Activated T-cell treated with anti-CD3 and anti-CD28 coated beads, Interleukin-2, amount 50 U/mL, for 1 hour (primary cell): ENCODE measurements at places on chromosomes 2 and 18.

DNA sequence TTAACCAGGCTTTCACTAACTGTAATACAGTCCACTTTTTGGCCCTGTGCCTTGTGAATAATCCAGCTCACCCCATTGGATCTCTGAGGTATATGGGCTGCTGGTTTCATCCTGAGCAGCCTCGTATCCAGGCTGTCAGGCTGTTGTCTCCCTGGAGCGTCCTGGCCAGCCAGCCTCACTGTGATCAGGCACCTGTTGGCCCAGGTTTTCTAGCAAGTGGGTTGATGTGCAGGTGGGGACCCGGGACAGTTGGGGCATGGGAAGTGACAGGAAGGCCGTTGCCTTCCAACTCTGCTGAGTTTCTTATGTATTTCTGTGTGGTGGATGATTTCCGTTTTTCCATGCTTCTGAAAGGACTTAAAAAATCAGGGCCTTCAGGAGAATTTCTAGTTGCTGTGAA, 132.4 kb downstream of the ACOXL start:
- no peak for DNase-seq

DNA sequence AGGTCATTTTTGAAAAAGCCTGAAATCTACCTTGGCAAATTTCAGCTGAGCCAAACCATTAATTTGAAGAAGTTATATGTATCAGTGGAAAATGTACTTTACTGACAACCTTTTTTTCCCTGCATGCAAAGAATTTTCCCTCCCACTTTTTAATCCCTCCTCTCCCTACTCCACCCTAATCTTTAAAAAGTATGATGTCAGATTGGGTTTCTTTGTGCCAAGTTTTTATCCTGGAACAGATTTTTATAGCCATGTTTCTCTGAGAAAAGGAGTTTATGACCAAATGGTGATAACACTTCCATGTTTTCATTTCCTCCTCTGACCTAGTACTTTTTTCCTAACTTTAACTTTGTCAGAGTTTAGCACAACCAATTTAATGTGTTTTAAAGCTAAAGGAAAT, 250.3 kb upstream of the FOSL2 start:
- no peak for DNase-seq

GRCh38 chr18:79664525-79665125, 15.0 kb upstream of the CTDP1 start:
- no peak for DNase-seq

DNA sequence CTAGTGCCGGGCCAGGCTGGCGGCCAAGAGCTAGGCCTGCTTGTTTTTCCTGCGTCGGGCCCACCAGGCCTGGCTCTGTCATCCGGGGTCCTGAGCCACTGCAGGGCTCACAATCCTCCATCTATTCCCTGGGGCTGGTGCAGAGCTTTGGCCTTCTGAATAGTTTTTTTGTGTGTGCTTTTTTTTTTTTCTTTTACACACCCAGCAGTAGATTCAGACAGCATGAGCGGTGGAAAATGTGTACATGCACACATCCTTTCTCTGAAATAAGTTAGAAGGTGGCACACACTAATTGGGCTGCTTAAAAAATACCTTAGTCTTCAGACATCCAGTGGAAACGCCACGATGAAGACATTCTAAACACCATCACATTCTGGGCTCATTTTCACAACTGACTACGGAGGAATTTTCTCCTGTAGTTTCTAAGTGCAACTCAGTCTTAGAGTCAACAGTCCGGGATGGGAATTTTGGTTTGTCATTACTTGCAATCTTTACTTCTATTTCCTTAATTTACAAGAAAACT, 6.1 kb downstream of the ZFP36L2 start:
- DNase-seq: no peak

DNA sequence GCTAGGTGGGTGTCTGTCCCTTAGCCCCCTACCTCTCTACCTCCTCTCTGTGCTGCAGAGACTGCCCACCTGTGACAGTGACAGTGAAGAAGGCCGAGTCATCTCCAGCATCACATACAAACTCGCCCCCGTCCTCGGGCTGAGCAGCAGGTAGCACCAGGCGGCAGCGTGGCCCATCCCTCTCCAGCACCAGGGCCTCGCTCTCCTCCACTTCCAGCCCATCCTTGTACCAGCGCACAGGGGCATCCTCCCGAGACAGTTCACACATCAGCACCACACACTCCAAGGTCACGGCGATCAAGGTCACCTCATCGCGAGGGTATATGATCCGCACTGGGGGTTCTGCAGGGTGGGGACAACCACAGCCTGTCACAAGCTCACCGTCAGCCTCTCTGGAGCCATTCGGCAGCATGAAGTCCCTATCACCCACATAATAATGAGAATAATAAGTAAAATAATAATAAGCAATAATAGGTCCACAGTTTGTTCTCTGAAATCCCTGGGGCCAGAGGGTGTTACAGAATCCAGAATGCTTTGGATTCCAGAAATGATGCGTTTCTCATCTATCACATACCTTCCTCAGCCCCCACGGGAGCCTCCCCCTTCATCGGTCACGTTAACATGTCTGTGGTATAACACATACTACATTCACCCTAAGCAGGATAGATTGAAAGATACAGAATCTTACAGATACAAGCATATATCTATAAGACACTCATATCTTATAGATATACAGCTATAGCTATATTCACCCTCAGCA, 12.0 kb downstream of the OBSL1 start:
- DNase-seq: no peak

GRCh38 chr18:50814395-50814794, 5.4 kb downstream of the MRO start:
- DNase-seq: no peak

DNA sequence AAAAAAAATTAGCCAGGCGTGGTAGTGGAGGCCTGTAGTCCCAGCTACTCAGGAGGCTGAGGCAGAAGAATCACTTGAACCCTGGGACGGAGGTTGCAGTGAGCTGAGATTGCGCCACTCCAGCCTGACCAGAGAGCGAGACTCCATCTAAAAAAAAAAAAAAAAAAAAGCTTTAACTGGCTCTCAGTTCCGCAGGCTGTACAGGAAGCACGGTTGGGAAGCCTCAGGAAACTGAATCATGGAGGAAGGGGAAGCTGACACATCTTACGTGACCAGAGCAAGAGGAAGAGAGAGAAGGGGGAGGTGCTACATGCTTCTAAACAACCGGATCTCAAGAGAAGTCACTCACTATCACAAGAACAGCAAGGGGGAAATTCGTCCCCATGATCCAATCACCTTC, 505.6 kb upstream of the SLC8A1 start:
- no peak for DNase-seq

DNA sequence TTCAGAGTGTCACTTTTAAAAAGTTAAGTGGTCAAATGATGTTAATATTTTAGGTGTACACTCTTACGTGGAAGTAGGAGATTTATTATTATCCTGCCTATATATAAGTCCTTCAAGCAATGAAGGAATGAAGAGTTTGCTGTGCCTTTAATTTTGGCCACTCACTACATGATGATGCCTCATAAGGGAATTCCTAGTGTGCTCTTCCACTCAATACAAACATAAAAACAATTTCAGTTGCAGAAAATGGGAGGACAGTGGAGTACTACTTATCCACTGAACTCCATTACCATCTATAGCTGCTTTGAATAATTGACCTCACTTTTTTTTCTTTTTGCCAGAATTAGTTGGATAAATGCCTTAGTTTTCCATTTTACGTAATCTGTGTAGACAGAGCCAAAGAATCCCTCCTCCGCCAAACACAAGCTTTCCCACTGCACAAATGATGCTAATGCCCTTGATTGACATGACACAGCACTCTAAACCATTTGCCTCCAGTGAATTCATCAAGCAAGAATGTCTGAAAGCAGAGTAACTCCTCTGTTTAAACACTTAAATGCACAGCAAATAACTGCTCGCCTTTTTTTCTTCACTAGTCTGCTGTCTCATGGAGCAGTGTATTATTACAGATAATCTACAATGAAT, 751.1 kb upstream of the FANCL start:
- no peak for DNase-seq

DNA sequence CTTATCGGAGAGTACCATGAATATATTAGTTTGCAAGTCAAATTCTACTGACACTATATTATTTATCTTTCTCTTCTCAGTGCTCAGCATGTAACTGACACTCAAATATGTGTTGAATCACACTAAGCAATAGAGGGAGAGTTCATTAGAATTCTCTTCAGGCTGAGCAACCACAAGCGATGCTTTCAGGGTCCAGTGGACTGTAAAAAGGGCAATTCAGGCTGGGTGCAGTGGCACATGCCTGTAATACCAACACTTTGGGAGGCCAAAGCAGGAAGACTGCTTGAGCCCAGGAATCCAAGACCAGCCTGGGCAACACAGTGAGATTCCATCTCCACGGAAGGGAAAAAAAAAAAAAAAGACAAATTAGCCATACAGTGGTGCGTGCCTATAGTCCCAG, 16.3 kb downstream of the PDE6D start:
- DNase-seq: no peak

DNA sequence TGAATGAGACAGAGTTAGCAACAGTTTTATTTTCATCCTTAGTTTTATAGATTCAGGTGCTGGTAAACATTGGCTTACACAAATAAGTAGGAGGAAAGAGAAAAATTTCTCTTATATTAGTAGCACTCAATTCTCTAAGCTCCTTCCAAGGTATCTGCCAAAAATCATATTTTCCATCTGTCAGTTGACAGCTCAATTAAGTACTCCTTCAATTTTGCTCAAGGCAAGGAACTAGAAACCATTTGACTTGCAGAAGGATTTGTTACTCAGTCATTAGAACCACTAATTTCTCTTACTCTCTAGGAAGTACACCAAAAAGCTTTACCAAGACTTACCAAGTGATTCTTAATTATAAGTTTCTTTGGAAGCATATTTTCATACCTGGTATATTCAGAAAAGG, 101.4 kb upstream of the ATP8B1 start:
- no peak for DNase-seq

DNA sequence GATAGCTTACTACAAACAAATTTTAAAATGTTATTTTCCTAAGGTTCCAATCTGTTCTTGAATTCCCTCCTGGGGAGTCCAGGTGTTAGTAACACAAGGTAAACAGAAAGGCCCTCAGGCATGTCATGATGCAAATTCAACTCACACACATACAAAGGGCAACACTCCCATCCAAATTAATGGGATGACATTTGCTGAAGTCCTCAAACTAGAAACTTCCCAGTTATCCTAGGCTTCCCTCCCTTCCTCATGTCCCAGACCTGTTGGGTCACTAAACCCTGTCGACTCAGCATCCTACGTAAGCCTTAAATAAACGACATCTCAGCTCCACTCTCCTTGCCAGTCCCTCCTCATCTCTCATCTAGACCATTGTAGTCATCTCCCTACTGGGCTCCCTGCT, 85.1 kb downstream of the GREB1L start:
- DNase-seq: no peak

DNA sequence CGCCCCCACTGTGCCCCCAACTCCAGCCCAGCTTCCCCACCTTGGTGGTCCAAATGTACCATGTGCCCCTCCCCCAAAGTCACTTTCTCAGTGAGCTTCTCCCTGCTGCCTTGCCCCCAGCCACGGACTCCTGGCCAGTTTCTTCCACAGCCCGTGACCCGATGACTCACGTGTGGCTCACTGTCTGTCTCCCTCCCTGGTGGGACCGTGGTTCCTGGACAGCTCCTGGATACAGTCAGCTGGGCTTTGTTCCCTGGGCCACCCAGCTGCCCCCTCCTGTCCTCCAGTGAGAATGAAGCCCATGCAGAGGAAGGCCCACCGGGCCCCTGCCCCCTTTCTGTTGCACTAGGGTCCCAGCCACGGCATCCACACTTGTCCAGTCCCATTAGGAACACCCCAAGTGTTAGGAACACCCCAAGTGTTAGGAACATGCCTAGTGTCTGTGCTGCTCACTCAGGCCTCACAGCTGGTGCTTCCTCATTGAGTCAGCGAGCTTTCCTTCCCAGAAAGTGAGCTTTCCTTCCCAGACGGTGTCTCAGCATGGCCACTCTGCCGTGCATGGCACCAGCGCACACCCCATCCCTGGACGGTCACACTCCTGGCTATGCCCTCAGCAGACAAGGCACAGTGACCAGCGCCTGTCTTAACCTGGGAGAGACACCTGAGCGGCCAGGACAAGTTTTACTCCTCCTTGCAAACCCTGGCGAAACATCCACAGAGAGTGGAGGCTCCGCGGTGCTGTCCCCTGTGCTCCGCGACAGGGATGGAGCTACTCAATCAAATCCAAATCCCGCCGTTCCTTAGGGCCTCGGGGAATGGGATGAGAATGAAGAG, 44.8 kb upstream of the CTDP1 start:
- no peak for DNase-seq

- DNase-seq: no peak
These were observed 6.5 kb upstream of the VPS54 start for GRCh38 chr2:64025741-64026140.

DNA sequence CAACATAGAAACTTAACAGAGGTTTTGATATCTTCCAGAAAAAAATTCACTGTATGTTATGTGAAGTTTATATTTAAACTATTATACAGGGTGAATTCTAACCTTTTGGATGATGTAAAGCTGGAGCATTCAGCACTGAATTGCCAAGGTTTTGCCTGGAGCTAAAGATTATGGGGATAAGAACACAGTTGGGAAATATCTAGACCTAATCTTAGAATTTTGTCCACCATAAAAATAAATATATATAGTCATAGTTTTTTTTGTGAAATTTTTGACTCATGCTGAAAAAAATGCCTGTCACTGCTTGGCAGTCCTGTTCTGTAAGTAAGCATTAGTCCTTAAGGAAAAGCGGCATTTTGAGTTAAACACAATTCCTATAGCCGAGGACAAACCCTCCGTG, 339.3 kb upstream of the TMEFF2 start:
- no peak for DNase-seq

DNA sequence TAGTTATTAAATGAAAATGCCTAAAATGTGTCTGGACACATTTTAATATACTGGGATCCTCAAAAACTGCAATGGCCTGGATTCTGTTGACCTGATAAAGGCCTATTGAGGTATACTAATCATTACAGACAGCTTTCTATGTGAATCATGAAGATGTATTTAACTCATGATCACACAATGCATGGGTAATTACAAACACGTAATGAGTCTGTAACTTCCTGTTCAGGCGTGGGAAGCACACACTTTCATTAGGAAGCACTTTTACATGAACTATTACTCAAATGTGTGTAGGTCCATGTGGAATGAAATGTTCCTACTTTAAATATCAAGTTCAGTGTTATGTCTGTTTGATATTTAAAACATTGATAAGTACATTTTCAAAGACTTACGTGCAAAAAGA, 108.7 kb downstream of the NCKAP5 start:
- DNase-seq: no peak

DNA sequence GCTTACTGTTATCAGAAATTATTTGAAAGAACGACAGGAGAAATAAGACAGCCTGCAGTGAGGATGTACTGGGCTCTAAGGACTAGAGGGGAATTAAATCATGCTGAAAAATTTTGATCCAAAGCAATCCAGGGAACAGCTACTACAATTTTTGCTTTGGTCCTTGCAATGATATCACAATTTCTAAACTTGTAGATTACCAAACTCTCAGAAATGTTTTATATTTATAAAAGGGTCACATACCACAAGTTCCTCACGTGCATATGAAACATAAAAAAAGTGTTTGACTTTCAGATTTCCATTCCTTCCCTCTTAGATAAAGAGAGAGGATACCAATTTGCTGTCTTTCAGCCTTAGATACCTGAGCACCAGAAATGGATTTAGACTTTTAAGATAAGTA, 261.2 kb downstream of the STK39 start:
- no peak for DNase-seq

- DNase-seq: no peak
These were observed 160.2 kb downstream of the TAF4B start for GRCh38 chr18:26386441-26386840.

- no peak for DNase-seq
These were observed 1.1 kb downstream of the IL18R1 start for GRCh38 chr2:102356741-102357140.

- no peak for DNase-seq
These were observed 596.9 kb downstream of the DCC start for GRCh38 chr18:52936931-52937330.
